Vein endothelial cell (primary cell): ENCODE measurements at places on chromosomes 3 and 15. TPM values are rescaled to one million over a fixed set of nuclear protein-coding genes. Genes with fewer than 3 reads are reported as not detected.

Gene FETUB
- total RNA-seq, result not detected in 2 replicates

Gene UBE2E2
- 50.6 and 73.8 TPM in 2 replicates for total RNA-seq

Gene AP4E1
- 10.1 and 11.0 TPM in 2 replicates for total RNA-seq

Gene TF
- total RNA-seq, result under 0.01 and 0.19 TPM in 2 replicates

Gene HTR3E
- total RNA-seq, result not detected in 2 replicates
